ENCODE measurements at places on chromosomes 4 and X.

- DNase-seq, result peak; percentile 68
These were observed 671.7 kb upstream of the NR3C2 start for GRCh38 chr4:149113804-149114430.

DNA sequence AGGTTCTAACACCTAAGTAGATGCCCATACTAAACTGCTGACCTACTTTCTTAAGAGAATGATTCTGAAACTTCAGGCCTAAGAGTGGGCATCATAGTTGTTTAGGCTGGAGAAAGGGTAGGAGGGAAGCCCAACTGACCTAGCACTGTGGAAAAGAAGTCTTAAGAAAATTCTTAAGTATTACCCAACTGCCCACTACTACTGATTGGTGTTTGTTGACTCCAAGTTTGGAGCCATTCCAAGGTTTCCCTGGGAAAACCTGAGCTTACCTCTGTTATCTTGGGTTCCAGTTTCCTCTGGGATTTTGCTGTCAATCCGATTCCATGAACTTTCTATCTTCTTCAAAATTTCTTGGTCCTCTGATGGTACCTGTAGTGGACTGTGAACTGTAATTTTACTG is 23.9 kb downstream of the ANKRD17 start:
- DNase-seq, result no peak

GRCh38 chr4:3827616-3828492 is 61.7 kb downstream of the ADRA2C start:
- DNase-seq, result peak; percentile 1

GRCh38 chr4:119138046-119138445 is 2.4 kb downstream of the MYOZ2 start:
- peak; percentile 5 for DNase-seq

DNA sequence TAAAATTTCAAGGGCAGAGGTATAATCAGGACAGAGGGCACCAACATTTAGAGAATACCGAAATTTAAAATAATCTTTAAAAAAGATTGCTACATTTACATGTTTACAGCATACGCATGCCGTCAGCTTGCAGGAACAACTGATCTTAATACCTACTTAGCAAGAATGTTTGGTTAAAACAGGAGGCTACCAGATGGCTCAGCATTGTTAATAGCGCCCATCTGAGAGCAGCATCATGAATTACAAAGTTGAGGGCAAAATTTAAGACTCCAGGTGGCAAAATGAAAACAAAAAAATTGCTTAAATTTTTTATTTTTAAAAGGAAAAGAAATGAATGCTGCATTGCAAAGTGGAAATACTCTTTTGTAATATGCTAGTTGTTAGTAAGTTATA is 241.3 kb downstream of the C4orf33 start:
- DNase-seq, result no peak

DNA sequence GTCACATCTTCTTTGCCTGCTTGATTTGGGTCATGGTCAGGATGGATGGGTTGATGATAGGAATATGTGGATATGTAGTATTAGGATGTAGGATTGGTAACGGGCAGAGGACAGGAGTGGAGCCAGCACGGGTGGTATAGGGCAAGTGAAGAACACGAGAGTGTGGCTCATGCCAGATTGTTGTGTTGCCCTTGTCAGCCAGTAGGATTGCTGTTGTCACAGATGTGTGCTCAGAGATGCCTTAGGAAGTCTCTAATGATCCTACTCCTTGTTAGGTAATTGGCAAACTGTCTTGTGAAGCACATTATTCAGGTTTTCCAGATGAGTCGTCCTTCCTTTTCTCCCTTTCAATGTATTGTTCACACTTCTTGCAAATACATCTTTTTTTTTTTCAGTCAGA is 5.5 kb downstream of the ATP10D start:
- peak; percentile 30 for DNase-seq

- DNase-seq, result peak; percentile 17
These were observed 16.3 kb downstream of the MAML3 start for GRCh38 chr4:140137671-140138070.

DNA sequence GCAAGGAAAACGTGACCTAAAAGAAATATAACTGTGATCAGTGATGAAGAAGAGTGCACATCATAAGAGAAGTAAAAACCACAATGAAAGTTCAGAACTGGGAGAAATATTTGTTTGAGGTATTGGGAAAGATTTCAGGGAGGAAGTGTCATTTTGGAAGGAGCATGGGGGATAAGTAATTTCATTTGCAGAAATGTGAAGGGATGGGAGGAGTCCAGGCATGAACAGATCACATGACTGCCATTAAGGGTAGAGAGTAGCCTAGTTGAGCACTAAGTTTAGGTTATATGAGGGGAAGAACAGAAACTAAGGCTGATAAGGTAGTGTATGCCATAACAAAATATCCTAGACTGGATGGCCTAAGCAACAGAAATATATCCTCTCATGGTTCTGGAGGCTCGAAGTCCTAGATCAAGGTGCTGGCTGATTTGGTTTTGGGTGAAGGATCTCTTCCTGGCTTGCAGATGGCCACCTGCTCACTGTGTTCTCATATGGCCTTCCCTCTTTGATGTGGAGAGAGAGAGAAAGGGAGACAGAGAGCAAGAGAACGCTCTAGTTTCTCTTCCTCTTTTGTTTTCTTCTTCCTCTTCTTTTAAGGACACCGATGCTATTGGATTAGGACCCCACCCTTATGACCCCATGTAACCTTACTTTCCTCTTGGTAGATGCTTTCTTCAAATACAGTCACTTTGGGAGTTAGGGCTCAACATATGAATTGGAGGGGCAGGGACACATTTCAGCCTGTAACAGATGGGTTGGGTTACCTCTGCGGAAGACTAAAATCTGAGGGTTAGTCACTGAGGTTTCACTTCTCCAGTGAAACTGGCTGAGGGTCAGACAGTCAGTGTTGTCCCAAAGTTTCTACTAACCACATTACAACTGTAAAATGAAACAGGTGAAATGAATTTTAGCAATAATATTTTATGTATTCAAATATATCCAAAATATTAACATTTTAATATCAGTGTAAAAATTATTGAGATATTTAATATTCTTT is 77.9 kb downstream of the EGF start:
- no peak for DNase-seq

DNA sequence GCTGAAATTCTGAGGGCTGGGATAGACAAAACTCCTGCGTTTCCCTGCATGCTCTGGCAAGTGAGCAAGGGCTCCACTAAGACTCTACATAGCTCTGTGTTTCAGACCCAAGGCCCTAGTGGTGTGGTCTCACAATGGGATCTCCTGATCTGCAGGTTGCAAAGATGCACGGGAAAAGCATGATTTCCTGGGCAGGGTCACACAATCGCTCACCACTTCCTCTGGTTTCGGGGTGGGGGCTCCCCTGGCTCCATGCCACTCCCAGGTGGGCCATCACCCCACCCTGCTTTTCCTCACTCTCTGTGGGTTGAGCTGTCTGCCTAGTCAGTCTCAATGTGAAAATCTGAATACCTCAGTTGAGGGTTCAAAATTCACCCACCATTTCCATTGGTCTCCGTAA is 111.5 kb downstream of the KLF8 start:
- no peak for DNase-seq

DNA sequence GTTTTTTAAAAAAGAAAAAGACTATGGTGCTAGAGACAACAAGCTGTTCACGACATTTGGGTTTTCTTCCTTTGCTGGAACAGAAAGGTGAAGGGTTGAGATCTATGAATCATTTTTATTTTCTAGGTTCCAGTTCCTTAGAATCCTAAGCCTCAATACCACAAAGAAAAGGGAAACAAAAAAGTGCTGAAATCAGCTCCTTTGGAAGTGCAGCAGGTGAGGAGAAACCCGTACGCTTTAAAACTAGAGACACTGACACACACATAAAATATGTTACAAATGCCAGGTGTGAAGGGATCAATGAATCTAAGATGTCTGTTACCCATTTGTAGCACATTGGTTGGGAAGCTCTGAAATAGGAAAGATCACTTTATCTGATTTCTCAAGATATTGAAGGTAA is 125.2 kb downstream of the AREG start:
- no peak for DNase-seq

DNA sequence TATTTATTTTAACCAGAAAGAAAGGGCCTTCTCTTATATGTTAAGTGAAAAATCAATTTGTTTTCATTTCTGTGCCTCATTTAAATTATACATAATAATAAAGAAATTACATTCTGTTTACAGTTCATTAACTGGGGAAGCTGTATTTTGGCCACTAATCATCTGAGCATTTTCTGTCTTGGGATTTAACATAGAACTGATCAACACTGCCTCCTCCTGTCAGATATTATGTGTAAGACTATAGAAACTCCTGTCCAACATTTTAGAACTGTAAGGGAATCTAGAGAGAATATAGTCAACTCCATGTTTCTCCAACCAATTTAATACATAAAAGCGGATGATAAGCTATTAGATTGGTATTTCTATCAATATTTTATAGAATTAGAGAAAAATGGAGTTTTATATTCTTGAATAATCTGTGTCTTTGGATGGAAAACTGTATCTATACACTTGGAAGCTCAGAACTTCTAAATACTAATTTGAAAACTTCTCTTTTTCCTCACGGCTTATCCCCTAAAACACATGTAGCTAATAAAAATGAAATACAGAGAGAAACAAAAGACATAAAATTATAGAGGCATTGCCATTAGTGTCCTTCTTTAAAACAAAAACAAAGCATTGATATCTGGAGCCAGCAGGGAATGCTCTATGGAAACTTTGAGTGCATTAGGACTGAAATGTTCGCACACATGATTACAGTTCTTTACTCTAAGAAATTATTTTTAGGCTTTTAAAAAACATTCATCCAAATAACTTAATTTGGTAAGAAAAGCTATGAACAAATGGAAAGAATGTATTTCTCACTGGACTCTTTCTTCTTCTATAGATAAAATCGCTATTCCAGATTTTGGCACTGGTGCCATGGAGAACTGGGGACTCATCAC is 33.1 kb downstream of the ENPEP start:
- peak; percentile 13 for DNase-seq

- DNase-seq, result no peak
These were observed 113.9 kb downstream of the PRDM5 start for GRCh38 chr4:120808475-120809141.

GRCh38 chr4:86414686-86415085 is 54.8 kb upstream of the MAPK10 start:
- DNase-seq, result no peak

GRCh38 chr4:154160519-154161301 is 330.9 kb downstream of the DCHS2 start:
- DNase-seq, result no peak

- no peak for DNase-seq
These were observed 5.7 kb downstream of the MXD4 start for GRCh38 chr4:2256156-2256731.

- no peak for DNase-seq
These were observed 31.3 kb downstream of the NIPAL1 start for GRCh38 chr4:48047896-48048295.

GRCh38 chr4:168528131-168528949 is 31.5 kb downstream of the PALLD start:
- DNase-seq, result peak; percentile 45

DNA sequence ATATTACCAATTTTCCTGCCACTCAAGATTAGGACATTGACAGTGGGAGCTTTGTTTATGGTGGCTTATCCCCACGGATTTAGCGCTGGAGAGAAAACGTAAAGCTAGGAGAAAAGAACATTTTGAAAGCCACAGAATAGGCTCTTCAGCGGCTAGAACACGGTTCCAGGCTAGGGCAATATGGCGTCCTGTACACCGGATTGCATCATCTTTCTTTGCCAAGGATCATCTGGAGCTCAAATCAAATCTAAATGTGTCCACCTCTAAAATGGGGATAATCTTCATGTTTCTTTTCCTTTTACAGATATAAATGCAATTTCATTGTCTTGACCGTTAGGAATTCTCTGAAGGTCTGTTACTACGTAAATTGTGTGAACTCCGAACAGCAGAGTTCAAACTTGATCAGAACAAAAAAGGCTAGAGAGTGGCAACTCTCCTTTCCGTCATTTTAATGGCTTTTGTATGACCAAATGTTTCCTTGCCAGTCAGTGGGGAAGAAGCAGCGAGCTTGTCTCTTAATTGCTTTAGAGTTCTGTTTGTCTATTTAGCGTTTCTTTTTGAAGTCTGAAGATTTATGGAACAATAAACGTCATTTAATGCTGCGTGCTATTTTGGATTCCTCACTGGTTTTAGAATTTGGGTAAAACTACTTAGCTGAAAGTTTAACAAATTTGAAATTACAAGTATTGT is 2.6 kb upstream of the WWC2 start:
- DNase-seq, result no peak

DNA sequence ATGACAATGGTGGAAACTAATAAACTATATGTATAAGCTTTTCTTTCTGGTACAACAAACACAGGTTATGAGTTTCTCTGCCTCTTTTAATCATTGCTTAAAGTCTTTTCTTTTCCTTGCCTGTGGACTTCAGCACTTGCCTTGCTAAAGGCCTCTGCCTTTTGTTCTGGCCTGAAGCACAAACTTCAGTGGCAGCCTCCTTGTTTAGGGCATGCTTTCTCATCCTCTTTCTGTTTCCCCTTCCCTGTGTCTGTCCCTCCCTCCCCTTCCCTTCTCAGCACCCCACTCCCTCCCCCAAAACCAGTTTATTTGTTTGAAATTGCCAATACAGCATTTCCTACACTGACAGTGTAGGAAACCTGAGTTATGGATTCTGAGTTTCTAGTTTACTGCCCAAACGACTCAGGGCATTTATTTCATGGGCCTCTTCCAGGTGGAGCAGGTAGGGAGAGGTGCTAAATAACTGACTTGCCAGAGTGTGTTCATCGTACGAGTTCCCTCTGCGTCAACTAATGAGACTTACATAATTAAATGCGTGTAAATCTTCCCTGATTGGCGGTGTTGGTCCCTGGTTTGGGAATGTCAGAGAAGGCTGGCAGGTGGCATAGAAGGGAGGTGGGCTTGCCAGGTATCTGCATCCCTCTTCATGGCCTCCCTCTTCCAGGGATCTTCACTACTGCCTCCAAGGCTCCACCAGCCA is 311.0 kb downstream of the FBXW7 start:
- no peak for DNase-seq

Measured in HCEC 1CT (cell line).